ENCODE measurements at places on chromosomes 2 and 18.

- no peak for DNase-seq
Measured at GRCh38 chr2:9107168-9108025, 99.2 kb upstream of the ASAP2 start.

GRCh38 chr2:53787614-53788289, 908 bp downstream of the ERLEC1 start:
- DNase-seq = peak; percentile 56

DNA sequence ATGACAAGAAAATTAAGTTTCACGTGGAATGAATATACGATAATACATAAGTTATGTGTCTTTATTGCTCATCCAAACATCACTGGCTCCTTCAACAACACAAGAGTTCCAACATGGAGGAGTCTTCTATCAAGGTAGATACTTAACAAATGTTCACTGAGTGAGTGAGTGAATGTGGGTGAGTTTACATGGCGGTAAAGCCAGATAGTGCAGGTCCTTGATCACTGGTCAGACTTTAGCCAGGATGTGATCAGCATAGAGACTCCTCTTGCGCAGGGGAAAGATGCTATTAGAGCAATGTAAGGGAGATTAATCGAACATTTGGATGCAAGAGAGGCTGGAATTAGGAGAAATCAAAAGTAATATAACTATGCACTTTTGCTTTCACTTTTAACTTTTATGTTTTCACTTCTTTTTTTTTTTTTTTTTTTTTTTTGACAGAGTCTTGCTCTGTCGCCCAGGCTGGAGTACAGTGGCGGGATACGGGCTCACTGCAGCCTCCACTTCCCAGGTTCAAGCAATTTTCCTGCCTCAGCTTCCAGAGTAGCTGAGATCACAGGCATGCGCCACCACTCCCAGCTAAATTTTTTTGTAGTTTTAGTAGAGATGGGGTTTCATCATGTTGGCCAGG, 249.0 kb upstream of the ID2 start:
- DNase-seq = no peak

DNA sequence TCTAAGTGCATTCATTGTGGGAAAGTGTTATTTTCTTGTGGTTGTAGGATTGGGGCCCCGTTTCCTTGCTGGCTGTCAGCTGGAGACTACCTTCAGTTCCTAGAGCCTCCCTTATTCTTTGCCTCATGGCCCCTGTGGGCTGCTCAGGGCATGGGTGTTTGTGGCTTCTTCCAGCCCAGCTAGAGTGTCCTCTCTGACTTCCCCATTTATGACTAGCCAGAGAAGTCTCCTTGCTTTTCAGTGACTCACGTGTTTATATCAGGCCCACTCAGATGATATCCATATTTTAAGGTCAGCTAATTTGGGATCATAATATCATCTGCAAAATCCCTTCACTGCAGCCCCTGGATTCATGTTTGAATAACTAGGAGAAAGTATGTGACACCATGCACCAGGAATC, 62.8 kb downstream of the DTNA start:
- DNase-seq = peak; percentile 54

DNA sequence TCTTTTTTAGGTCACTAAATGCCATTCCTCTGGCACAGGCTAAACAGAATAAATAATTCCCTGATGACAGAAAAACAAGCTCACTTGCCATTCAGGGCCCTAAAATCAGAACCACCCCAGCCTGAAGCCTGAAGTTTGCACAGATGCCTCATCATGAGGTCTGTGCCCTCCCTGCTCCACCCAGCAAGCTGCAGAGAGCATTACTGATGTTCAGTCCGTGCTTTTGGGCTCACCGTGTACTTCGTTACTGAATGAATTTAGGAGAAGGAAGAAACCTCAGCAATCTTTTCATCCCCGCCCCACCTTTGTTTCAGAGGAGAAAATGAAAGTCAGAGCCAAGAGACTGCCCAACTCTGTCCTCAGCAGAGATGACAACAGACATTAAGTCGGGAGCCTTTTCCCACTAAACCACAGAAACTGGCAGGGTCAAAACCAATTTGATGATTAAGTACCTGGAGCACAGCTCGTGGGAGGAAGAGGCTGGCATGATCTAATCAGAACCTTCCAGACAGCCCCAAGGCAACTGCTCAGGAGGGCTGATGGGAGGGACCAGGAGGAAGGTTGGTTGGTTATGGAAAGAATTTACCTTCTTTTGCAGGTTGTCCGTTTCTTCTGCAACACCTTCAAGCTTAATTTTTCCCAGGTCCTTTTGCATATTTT, 122.7 kb downstream of the LAMA1 start:
- DNase-seq = no peak

- DNase-seq = peak; percentile 93
Measured at GRCh38 chr18:13447621-13448334, 229.2 kb downstream of the LDLRAD4 start.

GRCh38 chr18:23307567-23308295, 145.4 kb upstream of the RIOK3 start:
- peak; percentile 81 for DNase-seq

DNA sequence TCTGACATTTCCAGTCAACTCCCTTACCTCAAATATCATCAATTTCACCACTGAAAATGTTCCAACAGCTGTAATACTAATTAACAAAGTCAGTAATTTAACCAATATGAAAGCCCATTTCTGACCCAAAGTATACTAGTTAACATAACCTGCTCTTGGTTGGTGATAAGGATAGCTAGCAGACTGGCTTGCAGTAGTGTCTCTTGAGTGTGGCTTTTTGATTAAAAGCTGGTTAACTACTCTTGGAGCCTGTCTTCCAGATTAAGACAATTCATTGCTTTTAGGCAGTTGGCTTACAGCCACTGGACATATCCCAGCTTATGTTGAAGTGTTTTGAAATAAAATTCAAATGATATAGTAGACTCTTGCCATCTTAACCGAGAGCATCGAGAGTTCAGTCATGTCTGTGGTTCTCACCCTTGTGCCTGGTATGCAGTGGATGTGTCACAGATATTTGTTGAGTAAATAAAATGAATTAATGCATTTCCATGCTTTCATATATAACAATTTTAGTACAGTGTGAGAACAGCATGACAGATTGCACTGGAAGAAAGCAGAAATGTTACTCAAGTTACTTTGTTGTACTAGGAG, 158.1 kb downstream of the TANC1 start:
- DNase-seq = peak; percentile 94
